ENCODE measurements at places on chromosomes 1 and 21. TPM values are rescaled to one million over a fixed set of nuclear protein-coding genes. Genes with fewer than 3 reads are reported as not detected.

LRRIQ3 gene
- 1.1 TPM for total RNA-seq

CELA2A gene
- 1.6 TPM for total RNA-seq

KLHDC7A gene
- total RNA-seq = 0.30 TPM

- no peak for DNase-seq
Measured at GRCh38 chr1:31521761-31522555, 54.4 kb upstream of the TINAGL1 start.

- no peak for DNase-seq
Measured at GRCh38 chr1:118618618-118619340, 369.4 kb downstream of the TBX15 start.

CLCNKB gene
- total RNA-seq = 0.81 TPM

GRHL3 gene
- total RNA-seq = 1.0 TPM

S100A12 gene
- total RNA-seq = not detected

Measured in HCT116 (cell line).